ENCODE measurements at places on chromosomes 5 and 9.

- no peak for DNase-seq
Measured at GRCh38 chr9:128733256-128733655, 9.3 kb upstream of the ZDHHC12 start.

DNA sequence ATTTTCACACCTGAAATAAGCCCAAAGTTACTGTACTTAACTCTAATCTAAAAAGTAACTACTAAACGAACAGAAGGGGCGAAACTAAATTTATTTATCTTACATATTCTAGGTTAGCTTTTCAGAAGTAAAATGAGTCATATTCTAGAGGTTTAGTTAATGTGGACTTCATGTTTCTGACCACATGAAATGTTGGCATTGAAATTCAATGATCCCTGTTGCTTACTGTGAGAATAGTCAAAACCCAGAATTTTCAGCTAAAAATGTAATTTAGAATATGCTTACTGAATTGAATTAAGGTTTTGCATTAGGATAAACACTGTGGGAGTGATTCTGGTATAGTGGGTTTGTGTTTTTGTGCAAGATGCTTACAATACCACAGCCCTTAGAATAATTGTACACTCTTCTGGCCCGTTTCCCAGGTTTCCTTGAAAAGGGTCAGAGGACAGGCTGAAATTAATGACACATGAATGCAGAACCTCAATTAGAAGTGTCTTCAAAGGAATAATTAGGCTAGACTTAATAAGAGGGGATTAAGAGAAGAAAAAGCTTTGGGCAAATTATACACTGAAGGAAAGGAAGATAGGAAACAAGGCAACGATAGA lies 1.4 kb upstream of the SNX18 start:
- DNase-seq, result no peak

DNA sequence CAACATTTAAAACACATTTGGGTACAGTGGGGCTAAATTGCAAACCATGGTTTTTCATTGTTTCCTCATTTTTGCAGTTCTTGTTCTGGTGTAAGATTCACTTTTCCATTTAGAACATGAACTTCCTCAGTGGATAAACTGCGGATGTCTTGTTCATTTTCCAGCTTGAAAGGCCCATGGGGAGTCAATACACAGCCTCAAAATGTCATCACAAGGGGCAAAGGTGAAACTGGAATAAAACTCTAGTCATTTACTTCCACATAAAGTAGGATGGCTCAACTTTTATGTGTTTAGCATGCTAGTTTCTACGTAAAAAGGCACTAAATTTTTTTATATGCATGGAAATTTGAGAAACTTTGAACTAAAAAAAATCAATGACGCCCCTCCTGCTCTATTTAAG lies 718.8 kb downstream of the TLR4 start:
- DNase-seq, result no peak

DNA sequence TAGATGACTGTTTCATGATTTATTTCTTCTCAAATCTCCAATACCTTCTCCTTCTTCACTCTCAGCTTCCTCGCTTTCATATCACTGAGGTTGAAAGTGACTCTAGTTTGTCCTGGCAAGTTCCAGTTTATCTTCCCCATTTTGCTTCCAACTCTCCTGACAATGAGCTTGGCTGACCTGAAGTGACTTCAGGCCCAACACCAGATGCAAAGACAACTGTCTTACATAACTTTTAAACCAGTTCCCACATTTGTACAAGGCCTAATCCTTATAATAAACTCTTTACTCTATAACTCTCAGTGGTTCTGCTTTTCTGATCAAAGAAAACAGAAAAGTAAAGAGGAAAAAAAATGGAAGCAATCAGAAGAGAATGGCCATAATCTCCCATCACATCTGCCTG lies 22.0 kb downstream of the GNG10 start:
- DNase-seq, result no peak

DNA sequence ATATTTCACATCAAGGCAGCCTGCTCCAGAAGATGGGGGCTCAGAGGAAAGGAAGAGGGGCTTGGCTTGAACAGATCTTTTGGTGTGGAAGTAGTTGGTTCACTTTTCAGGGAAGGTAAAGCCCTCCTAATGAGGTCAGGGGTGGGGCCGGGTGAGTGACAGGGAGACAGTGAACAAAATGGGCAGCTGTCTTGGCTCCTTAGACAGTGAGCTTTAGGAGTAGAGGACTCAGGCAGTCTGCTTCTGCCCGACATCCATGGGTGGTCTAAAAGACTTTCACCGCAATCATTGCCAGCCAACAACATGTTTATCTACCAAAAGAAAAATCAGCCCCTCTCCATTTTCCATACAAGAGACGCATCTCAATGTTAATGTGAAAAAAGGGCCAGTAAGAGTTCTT lies 241.0 kb downstream of the EBF1 start:
- DNase-seq, result no peak

- no peak for DNase-seq
Measured at GRCh38 chr9:14356351-14357265, 42.7 kb upstream of the NFIB start.

DNA sequence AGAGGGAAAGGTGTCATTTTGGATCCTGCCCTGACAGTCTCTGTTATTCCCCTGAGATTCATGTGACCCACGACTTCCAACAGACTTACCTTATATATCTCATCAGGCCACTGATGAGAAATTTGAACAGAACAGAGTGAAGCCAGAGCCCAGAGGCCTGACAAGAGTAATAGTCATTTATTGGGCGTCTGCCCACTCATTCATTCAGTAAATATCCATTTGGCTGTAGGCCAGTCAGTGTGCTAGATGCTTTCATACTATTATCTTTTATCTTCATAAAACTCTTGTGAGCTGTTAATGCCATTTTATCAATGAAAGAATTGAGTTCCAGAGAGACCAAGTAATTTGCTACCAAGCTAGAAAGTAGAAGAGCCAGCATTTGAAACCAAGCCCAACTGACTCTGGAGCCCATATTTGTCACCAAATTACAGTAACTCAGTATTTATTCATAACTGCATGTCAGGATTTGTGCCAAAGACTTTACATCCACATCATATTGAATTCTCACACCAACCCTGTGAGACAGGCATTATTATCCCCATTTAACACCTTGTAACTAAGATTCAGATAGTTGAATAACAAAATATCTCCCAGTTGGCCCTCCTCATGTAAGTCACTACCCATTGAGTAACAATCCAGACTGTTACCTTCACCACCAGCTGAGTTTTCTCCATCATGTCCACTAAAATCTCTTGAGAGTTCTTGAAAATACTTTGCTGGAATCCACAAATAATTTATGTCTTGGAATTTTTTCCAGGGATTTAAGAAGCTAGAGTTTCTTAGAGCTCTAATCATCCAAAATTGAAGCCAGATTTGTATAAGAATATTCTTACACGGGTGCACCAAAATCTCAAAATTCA lies 2.5 kb downstream of the PTPDC1 start:
- DNase-seq, result no peak

GRCh38 chr5:172542651-172543131 lies 88.4 kb upstream of the SH3PXD2B start:
- no peak for DNase-seq

GRCh38 chr5:171268700-171269620 lies 40.1 kb upstream of the TLX3 start:
- DNase-seq, result no peak

DNA sequence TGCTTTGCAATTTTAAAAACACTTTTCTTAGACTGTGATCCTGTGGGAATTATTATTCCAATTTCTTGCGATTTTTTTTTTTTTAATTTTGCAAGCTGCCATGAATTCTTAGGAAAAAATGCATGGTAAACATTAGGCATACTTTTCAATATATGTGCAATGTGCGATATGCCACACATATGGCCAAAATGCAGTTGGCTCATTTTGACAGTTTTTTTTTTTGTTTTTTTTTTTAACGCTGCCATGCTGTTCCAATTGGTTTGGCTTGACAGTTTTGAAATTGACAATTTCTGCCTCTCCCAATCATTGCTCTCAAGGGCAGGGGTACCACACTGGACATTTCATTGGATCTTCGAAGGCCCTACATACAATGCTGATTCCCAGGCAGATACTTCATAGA lies 36.4 kb downstream of the DAPK1 start:
- no peak for DNase-seq

GRCh38 chr5:56110646-56111403 lies 116.1 kb upstream of the IL6ST start:
- DNase-seq, result no peak

DNA sequence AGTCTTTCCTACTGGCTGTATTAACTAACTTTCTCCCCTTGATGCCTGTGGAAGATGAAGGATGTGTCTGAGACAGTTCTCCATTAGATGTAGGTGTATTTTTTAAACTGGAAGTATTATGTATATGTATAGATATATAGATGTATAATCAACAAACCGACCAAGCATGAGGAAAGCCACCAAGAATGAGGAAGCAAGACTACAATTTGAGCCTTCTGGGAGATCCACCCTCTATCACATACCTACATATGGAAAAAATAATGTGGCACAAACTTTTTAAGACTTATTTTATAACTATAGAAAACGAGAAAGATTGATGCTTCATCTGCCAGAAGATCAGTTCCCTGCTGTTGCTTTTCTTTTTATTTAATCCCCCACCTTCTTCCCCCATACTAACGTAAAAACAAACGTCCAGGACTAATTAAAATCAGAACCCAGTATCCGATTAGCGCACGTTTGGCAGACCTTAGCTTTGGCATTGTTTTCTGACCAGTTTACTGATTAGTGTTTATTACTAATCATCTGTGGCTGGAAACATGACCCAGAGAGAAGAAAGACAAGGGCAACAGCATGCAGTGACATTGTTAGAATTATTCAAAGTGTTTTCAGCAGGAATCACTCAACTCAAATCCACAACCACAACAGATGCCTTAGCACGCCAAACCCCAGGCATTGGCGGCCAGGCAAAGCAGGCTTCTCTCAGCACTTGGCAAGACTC lies 490.2 kb downstream of the EBF1 start:
- DNase-seq, result no peak

DNA sequence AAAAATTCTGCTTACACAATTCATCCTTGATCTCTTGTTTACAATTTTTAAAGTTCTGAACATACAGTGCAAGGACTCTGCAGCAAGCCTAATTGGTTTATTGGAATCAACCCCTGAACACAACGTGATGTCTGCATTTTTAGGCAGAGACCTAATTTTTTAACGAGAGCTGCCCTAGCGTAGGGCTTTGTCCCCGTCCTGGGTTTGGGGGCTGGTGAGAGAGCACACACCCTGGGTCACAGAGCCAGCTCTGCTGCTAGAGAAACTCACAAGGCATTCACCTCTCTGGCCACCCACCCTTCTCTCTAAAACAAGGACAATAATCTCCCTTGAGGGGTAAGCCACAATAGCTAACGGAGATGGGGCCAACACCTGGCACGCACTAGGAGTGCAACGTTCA lies 28.2 kb downstream of the SH3PXD2B start:
- no peak for DNase-seq

GRCh38 chr9:117304549-117304948 lies 110.3 kb downstream of the ASTN2 start:
- DNase-seq, result no peak

DNA sequence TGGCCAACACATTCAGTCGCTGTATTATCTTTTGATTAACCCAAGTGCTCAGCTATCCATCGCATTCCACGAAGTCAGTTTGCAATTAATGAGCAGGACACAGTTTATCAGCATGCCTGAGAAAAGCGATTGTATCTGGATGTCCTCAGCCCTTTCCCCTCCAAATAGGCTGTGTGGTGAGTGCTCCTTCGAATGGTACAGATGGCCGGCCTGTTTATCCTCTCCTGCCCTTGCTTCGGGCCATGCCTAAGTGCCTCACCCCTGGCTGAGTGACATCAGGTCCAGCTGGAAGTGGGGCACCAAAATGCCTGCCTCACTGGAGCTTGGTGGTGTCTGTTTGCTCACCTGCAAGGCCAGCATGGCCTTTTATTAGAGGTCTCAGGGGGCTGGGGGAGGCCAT lies 317.3 kb downstream of the GADD45G start:
- DNase-seq, result no peak

DNA sequence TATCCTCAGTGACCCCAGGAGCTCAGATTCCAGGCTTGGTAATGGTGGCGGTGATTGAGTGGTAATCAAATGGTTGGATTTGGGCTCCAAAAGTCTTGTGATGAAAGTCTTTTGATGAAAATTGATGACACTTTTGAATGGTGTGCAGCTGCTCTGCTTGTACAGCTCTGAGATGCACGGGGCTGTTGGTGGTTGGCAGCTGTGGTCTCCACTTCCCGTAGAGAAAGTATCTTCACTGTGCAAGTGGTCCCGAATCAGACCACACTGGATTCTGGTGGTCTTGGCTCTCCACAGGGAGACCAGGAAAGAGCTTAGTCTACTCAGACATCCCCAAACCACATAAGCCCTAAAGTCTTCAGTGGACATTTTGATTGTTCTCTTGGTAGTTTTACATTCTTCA lies 96.6 kb downstream of the MARCHF11 start:
- no peak for DNase-seq

- DNase-seq, result no peak
Measured at GRCh38 chr9:105030285-105030684, 102.3 kb upstream of the ABCA1 start.

DNA sequence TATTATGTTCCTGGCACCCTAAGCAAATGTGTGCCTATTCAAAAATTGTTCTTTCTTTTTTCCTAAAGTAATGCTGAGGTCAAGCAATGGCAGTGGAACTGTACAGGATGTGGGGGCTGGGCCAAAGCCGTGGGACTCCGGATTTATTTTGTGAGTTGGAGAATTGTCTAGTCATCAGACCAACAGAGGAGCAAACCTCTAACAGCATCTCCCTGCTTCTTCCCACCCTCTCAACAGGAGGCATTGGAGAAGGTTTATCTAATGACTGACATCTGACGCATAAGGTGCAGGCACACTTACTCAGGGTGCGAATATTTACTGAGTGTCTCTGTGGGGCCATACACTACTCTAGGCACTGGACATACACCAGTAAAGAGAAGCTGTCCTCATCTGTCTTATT lies 38.6 kb downstream of the MARCHF11 start:
- DNase-seq, result no peak

DNA sequence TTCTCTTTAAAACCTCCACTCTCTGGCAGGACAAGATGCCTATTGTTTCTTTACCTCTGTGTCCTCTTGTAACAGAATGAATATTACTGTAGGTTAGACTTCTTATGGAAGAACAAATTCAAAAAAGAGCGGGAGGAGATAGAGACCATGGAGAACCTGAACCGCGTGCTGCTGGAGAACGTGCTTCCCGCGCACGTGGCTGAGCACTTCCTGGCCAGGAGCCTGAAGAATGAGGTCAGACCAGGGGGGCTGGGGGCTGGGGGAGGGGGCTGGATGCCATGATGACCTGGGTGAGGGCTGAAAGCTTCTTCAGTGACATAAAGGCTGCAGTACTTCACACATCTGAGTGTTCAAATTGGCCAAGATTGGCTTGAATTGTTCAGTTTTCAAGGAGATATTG lies 61.4 kb downstream of the CFAP90 start:
- no peak for DNase-seq
